ENCODE measurements at places on chromosomes 7 and 10.

- DNase-seq: no peak
Measured at GRCh38 chr10:84452003-84452402, 123.6 kb downstream of the CCSER2 start.

DNA sequence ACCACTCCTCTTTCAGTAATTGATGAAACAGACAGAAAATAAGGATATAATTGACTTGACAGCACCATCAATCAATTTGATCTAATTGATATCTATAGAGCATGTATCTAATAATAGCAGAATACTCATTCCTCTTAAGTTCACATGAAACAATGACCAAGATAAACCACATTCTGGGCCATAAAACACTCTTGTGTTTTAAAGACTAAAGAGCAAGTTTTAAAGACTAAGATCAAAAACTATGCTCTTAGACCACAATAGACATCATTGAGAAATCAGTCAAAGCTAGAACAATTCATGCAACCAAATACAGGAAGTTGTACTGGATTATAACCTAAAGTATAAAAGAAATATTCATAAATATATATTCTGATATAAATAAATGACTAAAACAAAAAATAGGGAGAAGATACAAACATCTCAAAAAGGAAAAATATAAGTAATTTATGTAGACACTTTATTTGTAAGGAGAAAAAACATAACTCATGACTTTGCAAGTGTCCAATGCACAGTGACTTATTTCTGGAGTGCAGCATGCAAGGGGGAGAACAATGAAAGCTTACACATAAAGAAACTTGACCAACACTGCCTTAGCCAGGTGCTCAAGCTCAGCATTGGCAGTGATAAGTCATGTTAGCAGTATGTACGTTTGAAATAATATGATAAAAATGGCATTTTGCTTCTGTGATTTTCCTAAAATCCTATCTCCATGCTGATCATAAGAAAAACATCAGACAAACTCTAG is 312.7 kb upstream of the IGFBP3 start:
- DNase-seq: no peak

GRCh38 chr7:44325811-44326241 is 432 bp upstream of the CAMK2B start:
- no peak for DNase-seq

- DNase-seq: no peak
Measured at GRCh38 chr7:102444961-102445673, 11.7 kb downstream of the ORAI2 start.

DNA sequence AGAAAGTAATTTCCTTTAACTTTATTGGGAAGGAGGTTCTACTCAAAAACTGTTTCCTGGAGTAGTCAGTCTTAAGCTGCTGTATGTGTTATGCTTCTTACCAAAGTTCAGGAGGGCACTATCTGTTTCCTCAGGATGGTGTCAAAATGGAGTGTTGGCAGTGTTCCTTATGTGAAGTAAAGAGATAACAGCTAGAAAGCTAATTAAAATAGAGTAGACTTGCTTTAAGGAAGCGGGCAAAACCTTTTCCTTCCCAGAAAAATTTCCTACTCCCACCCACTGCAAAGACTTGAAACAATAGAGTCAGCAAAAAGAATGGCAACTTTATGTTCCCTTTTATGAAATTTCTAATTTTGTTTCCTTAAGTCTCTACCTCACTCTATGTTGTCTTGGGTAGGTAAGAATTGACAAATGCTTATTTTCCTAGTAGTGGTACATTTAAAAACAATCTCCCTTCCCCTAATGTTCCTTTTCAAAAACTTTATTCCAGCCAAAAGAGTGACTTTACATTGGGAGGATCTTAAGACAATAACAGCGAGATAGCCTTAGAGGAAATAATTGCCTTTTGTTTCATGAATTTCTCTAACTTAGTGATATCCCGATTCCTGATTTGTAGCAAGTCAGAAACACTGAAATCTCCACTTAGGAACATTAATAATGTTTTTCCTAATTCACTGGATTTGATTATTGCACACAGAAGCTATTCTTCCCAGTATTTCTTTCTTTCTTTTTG is 26.5 kb upstream of the ENTPD1 start:
- DNase-seq: no peak

- no peak for DNase-seq
Measured at GRCh38 chr7:11703829-11704228, 128.2 kb downstream of the THSD7A start.

- no peak for DNase-seq
Measured at GRCh38 chr7:3825491-3825890, 524.4 kb downstream of the SDK1 start.

DNA sequence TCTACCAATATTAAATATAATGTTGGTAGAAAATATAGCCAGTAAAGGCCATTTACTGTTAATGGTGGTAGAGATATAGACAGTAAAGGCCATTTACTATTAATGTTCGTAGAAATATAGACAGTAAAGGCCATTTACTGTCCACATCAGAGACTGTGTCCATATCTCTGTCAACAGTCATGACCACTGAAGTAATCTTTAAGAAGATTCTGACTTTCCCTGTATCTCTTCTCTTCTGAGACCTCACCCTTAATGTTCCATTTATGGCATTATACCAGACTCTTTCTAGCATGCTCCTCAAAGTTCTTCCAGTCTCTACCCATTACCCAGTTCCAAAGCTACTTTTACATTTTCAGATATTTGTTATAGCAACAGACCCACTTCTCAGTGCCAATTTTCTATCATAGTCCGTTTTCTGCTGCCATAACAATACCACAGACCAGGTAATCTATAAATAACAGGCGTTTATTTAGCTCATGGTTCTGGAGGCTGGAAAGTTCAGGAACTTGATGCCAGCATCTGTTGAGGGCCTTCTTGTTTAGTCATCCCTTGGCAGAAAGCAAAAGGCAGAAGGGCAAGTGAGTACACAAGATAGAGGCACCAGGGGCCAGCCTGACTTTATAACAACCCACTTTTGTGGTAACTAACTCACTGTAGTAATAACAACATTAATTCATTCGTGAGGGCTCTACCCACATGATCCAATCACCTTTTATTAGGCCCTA is 7.9 kb upstream of the NUDCD3 start:
- no peak for DNase-seq

- DNase-seq: no peak
Measured at GRCh38 chr10:117552156-117552631, 9.6 kb downstream of the EMX2 start.

- no peak for DNase-seq
Measured at GRCh38 chr10:110834629-110835301, 37.0 kb upstream of the PDCD4 start.

DNA sequence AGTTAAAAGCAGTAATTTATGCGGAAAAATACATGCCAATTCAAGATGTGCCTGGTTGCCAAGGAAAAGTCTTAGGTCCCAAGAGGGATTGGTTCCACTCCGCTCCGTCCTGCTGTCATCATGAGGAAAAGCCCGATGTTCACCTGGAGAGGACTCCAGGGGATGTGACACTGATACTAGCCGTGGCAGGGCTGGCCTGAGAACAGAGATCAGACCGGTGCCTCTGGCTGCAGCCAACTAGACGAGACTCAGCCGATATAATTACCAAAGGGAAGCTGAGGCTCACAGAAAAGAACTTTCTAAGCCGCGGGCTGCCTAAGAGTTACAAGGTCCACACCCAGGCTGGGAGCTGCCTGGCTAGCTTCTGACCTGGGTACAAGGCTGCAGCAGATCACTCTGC is 81.3 kb upstream of the UNC5B start:
- DNase-seq: no peak

- DNase-seq: no peak
Measured at GRCh38 chr7:132603220-132603833, 27.1 kb upstream of the PLXNA4 start.

DNA sequence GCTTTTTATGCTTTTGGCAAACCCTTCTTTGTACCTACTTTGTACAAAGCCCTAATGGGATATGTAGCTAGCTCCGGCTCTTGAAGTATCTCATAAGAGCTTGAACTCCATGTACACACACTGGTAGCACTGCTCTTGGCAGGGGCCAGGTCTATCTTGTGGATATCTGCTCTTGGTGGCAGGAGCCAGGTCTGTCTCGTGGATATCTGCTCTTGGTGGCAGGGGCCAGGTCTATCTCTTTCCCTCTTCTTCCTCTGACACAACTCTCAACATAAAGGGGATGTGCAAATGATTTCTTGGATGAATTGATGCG is 91.9 kb downstream of the WNT2 start:
- no peak for DNase-seq

- no peak for DNase-seq
Measured at GRCh38 chr7:121420976-121421375, 24.9 kb upstream of the FAM3C start.

DNA sequence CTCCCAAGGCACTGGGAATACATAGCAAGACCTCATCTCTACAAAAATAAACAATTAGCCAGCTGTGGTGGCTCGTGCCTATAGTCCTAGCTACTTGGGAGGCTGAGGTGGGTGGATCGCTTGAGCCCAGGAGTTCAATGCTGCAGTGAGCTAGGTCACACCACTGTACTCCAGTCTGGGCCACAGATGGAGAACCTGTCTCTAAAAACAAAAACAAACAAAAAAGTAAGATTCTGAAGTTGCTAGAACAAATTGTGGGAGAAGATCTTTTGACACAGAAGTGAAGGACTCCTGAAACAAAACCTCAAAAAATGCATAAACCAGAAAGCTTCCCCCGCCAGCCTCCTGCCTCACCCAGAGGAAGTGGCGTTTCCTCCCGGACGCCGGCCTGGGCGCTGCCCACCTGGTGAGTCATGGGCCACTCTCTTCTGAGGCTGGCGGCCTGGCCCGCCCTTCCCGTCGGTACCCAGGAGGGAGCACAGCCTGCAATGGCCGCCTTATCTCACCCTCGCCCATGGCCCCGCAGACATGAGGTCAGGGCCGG is 25.4 kb upstream of the ELN start:
- no peak for DNase-seq

DNA sequence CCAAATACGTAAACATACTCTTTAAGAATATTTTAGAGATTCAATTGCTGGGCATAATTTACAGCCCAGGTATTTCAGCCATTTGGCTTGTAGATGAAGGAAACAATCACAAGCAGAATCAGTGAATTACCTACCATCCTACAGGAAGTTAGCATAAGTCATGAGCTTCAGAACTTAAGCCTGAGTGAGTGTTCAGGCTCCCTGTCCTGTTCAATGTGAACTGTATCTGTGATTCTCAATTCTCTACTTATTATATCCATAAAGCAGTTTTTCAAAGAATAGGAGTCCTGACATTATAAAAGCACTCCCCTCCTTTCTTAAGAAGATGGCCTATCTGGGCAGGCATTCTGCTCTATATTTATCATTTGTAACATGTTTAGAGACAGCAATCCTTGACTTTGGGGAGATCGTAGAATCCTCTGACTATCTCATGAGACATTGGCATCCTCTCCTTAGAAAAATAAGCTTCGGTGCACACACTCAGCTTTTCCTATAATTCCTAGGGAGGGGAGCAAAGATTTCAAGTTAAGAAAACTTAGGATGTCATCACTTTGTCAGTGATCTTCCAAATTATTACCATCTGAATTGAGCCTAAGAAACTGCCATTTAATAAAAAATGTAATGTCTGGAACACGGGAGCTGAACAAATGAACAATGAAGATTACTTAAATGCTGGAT is 645.2 kb upstream of the IGFBP3 start:
- no peak for DNase-seq
